ENCODE measurements at places on chromosomes 13 and 19.

DNA sequence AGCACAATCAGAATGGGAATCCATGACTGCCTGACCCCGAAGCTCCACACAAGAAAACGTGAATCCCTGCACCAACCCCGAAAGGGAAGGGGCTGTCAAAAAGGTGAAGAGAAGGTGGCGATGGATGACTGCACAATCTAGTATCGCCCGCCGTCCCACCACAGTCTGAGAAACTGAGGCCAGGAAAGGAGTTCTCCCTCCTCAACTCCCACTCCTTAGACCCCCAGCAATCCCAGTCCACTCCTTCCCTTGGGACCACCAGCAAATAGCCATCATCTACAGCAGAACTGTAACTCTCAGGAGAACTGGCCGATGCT is 451 bp downstream of the NOSIP start:
- DNase-seq = no peak

DNA sequence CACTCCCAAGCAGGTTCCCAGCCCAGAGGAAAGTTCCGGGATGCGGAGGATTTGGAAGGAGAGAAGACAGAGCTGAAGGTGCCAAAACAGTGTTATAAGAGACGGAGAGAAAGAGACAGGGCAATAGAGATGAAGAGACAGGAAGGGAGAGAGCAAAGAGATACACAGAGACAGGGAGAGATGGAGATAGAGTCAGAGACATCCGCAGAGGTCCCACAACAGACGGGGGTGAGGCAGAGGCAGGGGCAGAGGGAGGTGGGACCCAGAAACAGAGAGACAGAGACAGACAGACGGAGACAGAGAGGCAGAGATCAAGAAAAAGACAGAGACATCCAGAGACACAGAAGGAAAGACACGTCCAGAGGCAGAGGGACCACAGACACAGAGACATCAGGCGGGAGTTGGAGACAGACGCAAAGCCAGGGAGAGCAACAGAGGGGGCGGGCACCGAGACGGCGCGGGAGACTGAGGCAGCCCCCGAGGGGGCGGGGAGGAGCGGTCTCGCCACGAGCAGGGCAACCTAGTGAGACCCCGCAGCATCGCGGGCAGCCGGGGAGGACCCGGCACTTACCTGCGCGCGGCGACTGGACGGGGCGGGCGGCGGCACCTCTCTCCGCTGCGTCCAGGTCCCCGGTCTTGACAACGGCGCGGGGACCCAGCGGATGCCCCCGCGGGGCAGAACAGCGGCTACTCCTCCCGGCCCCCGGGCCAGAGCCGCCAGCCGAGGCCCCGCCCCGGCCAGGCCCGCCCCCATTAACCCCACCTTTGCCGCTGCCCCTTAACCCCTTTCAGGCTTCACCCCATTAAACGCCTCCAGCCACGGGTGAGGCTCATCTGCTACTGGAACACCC is at the start of gene GPR4:
GPR4 (minus strand) TSS at position 689 of the 851 bp plus-strand sequence. CDS start 10,346 bp downstream, outside the sequence.
- DNase-seq = no peak

DNA sequence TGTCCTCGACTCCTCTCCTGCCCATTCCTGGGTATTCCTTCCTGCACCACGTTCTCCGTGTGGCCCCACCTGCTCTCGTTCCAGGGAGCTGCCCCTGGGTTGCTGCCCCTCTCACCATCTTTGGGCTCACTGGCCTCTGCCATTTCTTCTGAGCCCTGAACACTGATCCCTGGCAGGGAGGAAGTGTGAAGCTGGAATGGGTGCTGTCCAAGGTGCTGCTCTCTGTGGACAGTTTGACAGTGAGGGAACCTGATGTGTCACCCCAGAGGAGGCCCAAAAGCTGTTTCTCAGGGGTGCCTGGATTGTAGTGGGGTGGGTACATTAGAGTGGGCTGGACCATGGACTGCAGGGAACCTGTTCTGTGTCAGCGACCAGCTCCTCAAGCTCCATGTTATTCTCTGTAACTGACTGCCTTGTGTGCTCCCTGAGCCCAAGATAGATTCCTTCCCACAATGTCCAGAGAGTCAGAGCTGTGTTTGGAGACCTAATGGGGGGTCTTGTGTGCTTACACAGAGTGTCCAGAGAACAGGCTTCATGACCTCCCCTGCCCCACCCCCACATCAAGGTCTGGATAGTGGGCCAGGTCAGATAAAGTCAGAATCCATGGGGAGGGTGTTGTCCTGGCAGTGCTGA is 7.2 kb upstream of the CEACAM8 start:
- DNase-seq = no peak

- no peak for DNase-seq
These were observed 6.0 kb upstream of the BSG start for GRCh38 chr19:566403-566802.

- DNase-seq = no peak
These were observed 45.4 kb downstream of the CCL25 start for GRCh38 chr19:8097681-8098567.

- no peak for DNase-seq
These were observed 26.7 kb downstream of the LATS2 start for GRCh38 chr13:21034603-21035191.

DNA sequence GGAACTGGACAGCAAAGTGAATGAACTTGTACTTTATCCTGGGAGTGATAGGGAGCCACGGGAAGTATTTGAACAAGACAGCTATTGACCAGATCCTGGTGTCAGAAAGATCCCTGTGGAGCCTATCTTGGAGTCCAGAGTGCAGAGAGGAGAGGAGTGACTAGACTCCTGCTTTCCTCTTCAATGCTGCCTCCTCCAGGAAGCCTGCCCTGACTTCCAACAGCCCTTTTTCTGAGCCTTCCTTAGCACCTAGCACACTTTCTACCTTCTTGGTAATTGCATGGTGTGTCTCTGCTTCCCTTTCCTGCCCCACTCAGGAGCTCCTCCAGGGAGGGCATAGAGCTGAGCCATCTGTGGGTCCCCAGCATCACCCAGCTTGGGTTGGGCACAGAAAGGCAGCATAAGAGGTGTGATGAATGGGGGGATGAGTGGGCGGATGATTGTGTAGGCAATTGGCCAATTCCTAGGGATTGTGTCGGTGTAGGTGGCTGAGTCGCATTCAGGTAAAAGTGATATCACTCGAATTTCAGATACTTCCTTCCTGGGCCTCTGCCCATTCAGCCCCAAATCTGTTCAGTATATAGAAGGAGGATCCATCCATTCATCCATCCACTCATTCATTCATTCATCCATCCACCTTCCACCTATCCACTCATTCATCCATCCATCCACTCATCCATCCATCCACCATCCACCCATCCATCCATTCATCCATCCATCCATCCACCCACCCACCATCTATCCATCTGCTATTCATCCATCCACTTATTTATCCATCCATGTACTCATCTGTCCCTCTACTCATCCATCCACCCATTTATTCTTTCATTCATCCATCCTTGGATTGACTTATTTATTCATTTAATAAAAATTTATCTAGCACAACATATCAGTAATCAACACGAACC is 26.9 kb downstream of the CYP4F22 start:
- peak; percentile 35 for DNase-seq

DNA sequence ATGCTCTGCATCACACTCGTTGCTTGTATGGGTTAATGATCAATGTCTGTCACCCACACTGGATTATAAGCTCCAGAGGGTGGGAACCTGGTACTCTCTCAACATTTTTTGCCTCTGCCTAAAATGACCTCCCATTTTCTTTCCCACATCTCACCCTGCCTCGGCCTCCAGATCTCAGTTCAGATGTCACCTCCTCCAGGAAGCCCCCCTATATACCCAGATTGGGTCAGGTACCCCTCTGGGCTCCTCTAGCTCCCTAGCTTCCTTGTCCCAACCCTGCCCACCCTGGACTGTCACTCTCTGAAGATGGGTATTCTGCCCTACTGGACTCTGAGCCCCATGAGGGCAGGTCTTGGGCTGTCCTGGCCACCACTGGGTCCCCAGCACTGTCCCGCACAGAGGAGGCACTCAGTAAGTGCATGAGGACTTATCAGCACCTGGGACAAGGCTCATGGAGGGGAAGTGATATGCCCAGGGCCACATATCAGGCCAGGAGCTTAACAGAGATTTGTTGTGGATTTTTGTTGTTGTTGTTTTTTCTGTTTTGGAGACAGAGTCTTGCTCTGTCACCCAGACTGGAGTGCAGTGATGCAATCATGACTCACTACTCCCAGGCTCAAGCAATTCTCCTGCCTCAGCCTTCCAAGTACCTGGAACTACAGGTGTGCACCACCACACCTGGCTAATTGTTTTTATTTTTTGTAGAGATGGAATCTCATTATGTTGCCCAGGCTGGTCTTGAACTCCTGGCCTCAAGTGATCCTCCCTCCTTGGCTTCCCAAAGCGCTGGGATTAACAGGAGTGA is 23.8 kb downstream of the PRKD2 start:
- no peak for DNase-seq

DNA sequence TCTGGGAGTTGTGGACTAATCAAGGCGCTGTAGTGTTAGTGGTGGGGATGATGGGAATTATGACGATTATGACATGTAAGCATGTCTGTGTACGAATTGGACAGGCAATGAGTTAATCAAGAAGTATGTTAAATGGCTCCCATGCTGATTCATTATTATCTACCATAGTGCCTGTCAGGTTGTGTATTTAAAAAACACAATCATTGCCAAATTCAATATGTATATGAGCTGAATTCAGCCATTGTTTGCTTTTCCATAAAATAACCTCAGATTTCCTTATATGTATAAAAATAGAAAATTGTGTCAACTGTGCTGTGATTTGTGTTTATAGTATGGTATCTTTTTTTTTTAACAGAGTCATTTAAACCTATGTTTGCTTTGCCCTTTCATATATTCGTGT is 37.1 kb downstream of the PCCA start:
- no peak for DNase-seq

GRCh38 chr13:80151016-80151415 is 189.9 kb downstream of the SPRY2 start:
- no peak for DNase-seq

DNA sequence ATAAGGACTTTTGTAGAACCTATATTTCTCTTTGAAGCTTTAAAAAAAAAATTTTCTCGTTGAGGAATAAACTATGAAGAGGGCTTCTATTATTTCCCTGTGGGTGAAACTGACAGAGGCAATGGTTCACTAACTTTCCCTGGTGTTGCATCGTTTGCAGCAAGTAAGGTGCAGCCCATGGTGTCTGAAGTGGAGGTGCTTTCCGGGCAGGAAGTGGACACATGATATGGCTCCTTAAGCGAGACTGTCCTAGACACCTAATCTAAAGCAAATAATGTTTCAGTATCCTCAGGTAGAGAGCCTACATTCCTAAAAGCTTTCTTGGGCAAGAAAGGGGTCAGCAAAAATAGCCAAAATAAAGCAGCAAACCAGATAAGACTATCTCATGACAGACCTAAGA is 437.6 kb upstream of the ARGLU1 start:
- no peak for DNase-seq

DNA sequence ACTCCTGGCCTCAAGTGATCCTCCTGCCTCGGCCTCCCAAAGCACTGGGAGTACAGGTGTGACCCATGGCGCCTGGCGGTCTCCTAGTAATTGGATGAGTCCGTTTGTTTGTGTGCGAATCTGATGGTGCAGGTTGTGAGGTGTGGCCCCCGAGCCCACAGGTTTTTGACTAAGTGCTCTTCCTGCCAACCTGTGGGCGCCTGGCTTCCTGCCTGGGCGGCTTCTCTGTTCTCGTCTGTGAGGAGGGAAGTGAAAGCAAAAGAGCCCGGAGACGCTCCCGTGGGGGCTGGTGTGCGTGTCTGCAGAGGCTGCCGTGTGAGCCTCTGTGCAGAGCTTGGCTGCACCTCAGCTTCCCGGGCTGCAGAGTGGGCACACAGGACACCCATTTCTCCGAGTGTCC is 10.0 kb downstream of the ARHGAP45 start:
- DNase-seq = peak; percentile 93

GRCh38 chr13:36323408-36323807 is 22.8 kb downstream of the SPART start:
- DNase-seq = no peak

- no peak for DNase-seq
These were observed 596 bp downstream of the CEACAM4 start for GRCh38 chr19:41626278-41626677.

- DNase-seq = no peak
These were observed 829.8 kb downstream of the PCDH9 start for GRCh38 chr13:66400292-66400691.

DNA sequence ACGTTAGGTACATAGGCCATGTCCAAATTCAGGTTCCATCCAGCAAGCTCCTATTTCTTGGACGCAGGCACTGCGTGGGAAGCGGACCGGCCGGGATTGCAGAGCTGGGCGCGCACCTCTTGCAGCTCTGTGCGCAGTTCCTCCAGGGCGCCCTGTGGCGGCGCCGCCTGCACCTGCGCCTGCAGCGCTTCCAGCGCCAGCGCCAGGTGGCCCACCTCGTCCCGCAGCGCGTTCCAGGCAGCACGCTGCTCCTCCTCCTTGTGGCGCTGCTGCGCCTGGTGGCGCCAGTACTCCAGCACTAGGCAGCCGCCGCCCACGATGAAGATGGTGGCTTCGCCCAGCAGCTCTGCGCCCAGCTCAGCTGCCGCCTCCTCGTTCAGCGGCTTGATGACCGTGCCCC is 31.1 kb downstream of the OPA3 start:
- no peak for DNase-seq

- no peak for DNase-seq
These were observed 158.3 kb downstream of the FOXO1 start for GRCh38 chr13:40508127-40508526.

GRCh38 chr19:12133069-12133468 is 7.1 kb downstream of the ZNF20 start:
- DNase-seq = no peak

DNA sequence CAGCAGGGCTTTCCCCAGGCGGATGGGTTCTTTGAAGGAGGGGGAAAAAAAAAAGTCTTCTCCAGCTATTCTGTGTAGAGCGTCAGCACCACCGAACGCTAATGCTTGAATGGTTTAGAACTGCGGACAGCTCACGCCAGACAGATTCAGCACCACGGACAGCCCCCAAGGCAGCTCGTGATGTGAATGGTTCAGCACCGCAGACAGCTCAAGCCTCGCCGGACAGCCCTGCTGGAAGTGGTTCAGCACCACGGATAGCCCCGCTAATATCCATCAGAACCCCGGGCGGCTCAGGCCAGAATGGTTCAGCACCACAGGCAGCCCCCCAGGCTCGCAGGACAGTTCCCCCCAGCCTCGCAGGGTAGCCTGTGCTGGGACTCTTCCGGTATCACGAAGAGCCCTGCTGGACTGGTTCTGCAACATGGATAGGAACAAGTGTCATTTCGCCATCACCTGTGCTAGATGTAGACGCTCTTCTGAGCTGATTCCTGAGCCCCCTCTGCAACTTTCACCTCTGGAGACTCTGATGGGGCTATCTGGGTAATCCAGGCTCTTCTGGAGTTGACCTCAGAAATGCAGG is 4.9 kb upstream of the SMIM17 start:
- no peak for DNase-seq

GRCh38 chr19:3914199-3914598 is 18.7 kb upstream of the NMRK2 start:
- no peak for DNase-seq

- no peak for DNase-seq
These were observed 162.5 kb upstream of the TSHZ3 start for GRCh38 chr19:31511696-31512095.

DNA sequence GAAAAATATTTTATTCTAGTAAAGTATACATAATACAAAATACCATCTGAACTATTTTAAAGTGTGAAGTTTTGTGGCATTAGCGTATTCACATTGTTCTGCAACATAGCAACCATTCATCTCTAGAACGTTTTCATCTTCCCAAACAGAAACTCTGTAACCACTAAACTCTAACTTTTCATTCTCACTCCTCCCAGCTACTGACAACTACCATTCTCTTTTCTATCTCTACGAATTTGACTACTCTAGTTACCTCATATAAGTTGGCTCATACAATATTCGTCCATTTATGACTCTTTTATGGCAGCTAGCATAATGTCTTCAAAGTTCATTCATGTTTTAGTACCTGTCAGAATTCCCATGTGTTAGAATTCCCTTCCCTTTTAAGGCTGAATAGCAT is 150.5 kb upstream of the MIR17HG start:
- DNase-seq = no peak

Data from activated CD4-positive, alpha-beta T cell treated with anti-CD3 and anti-CD28 coated beads, Interleukin-2, amount 50 U/mL, for 4 hours (primary cell).